ENCODE measurements at places on chromosomes 13 and 19.

DNA sequence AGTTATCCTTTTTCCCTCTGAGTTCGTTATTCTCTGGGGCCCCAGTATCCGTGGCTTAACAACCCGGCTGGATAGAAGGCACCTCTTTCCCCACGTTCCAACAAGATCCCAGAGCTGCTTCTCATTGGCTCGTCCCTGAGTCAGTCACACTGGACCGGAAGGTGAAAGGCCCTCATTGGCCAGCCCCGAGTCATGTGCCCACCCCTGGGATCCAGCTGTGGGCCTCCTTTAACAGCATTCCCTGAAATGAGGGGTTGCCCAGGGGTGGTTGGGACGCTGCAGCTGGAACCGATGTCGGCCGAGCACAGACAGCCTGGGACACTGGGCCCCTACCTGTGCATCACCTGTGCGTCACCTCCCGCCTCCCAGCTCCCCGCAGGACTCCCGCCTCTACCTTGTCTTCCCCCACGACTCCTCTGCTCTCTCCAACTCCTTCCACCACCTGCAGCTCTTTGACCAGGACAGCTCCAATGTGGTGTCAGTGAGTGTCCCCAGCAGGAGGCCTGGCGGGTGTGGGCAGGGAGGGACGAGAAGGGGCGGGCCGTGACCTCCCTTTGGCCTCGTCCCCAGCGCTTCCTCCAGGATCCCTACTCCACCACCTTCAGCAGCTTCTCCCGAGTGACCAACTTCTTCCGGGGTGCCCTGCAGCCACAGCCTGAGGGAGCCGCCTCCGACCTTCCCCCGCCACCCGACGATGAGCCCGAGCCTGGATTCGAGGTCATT is 4.3 kb downstream of the TBC1D17 start:
- no peak for DNase-seq

- no peak for DNase-seq
Observed at GRCh38 chr13:38769526-38769925, 82.6 kb downstream of the FREM2 start.

DNA sequence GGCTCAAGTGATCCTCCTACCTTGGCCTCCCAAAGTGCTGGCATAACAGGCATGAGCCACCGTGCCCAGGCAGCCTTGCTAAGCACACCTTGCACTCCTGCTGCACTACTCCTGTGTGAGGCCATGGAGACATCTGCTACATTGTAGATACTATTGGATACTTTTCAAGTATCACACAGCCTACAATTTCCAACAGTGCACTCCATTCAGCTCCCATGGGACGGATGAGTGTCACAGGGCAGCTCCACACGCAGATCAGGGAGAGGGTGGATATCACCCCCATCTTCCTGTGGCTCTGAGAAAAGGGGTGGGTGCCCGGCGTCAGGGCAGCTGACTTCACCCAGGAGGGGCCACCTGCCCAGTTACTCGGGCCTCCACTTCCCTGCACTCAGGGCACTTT is 39.1 kb upstream of the CCNE1 start:
- DNase-seq, result no peak

- DNase-seq, result no peak
Observed at GRCh38 chr19:918481-919198, 1.5 kb downstream of the KISS1R start.

- no peak for DNase-seq
Observed at GRCh38 chr13:78040205-78040830, 121.7 kb upstream of the EDNRB start.

DNA sequence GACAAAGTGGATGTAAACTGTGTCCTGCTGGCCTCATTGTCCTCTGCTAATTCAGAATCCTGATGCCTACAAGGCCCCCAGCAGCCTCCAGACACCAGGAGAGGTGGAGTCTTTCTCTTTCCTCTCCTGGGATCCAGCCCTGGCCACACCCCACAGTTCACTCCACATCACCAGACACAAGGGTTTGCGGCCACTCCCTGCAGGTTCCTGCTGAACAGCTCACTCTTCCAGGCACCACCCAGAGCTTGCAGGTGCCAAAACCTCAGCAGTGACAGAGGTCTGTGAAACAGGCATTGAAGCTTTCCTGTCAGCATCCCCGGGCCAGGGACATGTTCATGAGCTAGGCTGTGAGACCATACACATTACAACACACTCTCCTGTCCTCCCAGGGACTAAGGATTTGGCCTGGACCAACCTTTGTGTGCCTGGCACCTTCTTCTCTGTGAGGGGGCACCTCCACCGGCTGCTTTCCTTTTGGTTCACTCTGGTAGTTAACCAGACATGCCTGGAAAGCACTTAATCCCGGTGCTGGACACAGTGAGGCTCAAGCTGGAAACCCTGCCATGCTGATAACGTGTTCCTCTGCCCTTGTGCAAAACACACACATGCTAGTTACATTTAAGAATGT is 11.1 kb upstream of the ATP12A start:
- no peak for DNase-seq

DNA sequence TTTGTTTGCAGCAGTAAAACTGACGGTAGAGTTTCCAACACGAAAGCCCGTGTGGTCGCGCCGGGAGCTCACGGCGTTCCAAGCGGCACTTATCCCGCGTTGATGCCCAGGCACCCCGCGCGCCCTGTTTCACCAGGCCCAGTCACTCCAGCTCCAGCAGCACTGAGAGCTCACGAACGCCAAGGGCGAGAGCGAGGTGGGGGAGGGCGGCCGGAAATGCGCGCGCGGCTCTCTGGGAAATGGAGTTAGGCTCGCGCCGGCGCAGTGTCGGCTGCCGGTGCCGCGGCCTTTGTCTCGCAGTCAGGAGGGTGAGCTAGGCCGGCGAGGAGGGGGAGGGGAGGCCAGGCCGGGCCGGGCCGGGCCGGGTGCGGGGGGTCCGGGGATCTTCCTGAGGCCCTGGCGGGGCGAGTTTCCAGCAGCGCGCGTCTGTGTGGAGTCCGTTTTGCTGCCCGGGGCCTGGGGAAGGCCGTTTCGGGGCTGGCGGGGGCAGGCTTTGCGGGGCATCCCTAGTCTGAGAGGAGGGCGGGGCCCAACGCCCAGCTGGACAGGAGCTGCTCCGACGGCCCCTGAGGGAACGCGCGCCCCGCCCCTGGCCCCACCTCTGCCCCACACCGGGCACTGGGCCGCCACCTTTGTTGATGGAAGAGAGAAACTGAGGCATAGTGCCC is at the start of gene ZNF135:
Gene ZNF135 (plus strand): TSS at position 280 of the 668 bp plus-strand sequence. CDS start 721 bp downstream, outside the sequence.
- DNase-seq, result peak; percentile 49

- DNase-seq, result no peak
Observed at GRCh38 chr19:29040951-29041350, 172.0 kb downstream of the UQCRFS1 start.

- DNase-seq, result no peak
Observed at GRCh38 chr19:3068071-3068470, 5.8 kb upstream of the TLE5 start.

DNA sequence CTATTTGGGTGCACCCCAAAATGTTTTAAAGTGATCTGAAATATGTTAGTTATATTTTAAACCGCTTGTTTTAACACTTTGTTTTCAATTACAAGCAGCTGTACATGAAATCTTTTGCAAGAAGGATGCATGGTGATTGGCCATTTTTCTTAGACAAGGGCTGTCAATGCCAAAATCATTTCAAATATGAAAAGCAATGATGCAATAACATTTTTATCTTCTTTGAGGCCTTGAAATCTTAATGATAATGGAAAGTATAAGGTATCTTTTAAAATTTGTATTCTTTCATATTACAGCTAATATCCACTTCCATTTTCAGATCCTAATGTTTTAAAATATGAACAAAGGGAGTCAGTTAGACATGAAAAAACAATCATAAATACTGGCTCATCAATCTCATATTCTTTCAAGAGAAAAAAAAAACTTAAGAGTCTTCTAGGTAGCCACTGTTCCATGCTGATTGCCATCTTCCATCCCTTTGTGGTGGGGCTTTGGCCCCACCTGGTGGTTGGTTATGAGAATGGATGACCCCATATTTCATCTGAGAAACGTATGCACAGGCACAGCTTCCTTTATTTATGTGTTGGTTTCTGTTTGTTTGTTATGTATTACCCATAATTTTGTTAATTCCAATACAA is 330.3 kb upstream of the MIR17HG start:
- DNase-seq, result no peak

DNA sequence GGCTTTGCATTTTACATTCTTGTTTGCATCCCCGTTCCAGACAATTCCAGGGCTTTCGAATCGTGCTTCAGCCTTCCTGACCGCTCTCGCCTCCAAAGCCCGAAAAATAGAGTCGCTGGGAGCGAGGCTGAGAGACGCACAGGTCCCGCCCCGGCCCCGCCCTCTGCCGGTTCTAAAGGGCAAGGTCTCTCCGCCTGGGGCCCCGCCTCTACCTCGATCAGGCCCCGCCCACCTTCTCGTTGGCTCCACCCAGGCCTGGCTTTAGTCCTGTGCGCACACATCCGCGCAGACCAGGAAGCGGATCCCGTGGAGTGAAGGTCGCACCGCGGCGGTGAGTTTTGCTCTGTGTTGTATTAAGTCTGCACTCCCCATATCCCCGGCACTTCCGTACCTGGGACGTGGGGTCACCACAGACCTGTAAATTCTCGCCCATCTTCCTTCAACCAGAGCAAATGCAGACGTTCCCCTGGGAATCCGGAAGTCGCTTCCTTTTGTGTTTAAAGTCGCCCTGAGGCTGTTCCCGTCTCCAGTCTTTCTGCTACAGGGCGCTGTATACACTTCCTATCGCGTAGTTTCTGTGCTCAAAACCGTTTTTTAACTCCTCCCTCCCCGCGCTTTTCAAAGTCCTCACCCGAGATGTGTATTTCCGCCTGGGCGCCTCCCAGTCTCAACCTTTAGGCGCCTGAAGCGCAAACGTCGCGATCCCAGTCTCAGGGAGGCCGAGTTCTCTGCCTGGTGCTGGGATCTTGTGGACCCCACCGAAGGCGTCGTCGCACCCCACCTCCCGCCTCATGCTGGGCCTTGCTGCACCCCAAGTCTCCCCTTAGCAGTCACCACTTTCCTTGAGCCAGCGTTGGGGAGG is at the start of gene ZNF701:
Gene ZNF701 (plus strand): TSS at position 288 of the 862 bp plus-strand sequence. CDS start 3,861 bp downstream, outside the sequence.
- peak; percentile 91 for DNase-seq

DNA sequence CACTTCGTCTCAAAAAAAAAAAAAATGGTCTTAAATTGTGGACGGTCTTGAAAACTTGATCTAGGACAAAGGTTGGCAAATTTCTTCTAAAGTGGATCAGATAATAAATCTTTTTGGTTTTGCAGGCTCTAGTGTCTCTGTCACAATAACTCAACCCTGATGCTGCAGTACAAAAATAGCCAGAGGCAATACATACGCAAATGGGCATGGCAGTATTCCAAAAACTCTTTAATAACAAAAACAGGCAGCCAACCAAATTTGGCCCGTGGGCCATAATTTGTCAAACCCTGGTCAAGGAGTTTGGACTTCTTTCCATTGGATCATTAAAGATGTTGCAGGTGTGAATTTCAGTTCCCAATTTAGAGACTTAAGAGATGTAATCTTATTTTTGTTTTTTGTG is 93.5 kb upstream of the MRI1 start:
- DNase-seq, result no peak

DNA sequence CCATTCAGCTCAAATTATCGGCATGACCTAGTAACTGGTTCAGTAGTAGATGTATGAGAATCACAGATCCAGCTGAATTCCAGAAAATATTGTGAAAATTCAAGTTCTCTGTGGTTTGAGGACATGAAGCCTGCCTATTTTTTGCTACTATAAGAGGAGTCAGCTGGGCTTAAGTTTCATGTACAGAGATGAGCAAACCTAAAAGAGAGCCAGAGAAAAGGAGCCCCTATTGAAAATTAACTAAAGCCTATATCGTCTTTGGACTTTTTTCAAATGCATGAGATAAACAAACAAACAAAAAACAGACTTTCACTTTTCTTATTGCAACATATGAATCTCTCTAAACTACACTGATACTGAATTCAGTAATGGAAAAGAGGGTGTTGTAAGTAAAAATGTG is 106.8 kb upstream of the SPRY2 start:
- DNase-seq, result no peak

Measured in stimulated activated CD4-positive, alpha-beta T cell treated with anti-CD3 and anti-CD28 coated beads, Interleukin-2, amount 100 ng/mL, for 4 hours (primary cell).